Renal cortex interstitium (tissue), 15 donors: ENCODE measurements at places on chromosomes 6 and 20.
A peak's percentile ranks its signal among the peaks of the same experiment; 100 is the strongest.

- DNase-seq: no peak
Observed at GRCh38 chr20:38141204-38141888, 23.7 kb downstream of the TGM2 start.

GRCh38 chr20:48661575-48662455 is 166.0 kb downstream of the PREX1 start:
- DNase-seq: no peak

DNA sequence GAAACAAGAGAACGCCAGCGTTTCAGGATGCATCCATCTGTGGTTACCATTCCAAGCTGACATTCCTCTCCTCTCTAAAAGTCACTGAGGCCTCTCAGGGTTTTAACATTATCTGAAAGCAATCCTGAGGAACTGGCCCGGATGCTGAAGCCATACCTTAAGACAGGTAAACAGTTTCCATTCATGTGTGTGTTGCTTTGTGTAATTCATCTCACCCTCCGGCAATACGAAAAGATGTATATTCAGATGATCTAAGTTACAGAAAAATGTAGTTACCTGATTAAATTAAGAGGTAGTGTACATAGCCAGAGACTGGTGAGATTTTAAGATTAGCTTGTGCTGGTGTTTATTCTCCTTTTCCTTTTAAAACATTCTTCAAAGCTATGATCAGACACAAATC is 68.4 kb upstream of the BACH2 start:
- DNase-seq: no peak

DNA sequence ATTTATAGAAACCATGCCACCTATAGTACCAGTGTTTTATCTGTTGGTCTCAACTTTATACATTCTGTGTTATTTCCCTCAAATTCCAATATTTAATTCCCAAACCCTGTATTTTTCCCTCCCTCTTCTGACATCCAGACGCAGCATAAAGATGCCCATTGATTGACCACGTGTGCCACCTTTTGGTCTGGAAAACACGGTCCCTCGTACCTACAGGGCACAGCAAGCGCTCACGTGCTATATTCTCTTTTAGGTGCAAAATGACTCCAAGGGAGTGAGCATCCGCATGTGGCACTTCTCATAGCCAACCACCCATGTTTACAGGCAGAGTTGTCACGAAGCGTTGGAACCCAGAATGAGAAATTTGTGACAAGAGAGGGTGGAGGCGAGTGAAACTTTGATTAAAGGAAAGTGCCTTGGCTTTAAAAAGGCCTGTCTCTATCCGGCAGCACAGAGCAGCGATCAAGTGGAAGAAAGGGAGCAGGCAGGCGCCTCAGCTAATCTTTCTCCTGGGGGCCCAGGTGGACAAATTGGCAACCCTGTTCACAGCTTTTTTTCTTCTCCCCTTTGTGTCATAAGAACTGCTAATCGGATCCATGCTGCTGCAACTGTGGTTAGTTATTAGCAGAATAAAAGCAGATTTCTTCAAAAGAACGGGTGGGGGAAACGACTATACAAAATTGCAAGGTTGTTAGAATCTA is 225.9 kb downstream of the TMEM242 start:
- no peak for DNase-seq

DNA sequence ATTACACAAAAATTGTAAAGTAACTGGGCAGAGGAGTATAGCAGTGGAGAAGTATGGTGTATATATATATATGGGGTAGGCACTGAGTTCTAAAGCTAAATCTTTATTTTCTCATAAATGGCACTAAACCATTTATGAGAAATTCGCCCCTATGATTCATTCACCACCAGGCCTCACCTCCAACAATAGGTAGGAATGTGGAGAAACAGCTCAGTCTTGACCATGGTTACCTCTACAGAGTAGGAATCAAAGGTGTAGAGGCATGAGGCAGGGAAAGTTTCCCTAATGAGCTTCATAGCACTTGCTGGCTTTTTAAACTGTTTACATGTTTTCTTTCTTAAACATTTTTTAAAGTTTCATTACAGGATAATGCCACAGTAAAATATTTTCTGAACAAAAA is 36.9 kb upstream of the SUMO4 start:
- DNase-seq: no peak

DNA sequence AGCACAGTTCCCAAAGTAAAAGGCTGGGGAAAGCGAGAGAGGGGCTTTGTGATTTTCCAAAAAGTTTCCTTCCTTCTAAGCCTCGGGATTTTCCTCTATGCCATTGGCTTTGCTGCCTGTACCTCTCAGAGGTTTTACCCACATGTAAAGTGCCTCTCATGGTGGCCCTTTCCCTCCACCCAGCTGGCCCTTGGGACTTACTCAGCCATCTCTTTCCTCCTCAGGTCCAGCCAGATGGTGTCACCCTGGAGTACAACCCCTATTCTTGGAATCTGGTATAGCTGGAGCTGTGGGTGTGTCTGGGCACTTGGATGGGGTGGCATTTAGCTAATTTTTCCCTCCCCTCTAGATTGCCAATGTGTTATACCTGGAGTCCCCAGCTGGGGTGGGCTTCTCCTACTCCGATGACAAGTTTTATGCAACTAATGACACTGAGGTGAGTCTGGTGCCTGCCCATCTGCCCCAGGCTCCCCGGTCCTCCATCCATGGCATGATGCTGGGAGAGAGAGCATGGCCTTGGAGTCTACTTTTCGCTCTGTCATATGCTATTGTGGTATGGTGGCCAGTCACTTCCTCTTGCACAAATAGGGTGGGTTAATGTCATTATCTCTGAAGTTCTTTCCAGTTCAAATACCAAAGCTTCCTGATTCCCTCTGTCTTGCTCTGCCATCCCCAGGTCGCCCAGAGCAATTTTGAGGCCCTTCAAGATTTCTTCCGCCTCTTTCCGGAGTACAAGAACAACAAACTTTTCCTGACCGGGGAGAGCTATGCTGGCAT is 1.1 kb downstream of the CTSA start:
- DNase-seq: no peak

DNA sequence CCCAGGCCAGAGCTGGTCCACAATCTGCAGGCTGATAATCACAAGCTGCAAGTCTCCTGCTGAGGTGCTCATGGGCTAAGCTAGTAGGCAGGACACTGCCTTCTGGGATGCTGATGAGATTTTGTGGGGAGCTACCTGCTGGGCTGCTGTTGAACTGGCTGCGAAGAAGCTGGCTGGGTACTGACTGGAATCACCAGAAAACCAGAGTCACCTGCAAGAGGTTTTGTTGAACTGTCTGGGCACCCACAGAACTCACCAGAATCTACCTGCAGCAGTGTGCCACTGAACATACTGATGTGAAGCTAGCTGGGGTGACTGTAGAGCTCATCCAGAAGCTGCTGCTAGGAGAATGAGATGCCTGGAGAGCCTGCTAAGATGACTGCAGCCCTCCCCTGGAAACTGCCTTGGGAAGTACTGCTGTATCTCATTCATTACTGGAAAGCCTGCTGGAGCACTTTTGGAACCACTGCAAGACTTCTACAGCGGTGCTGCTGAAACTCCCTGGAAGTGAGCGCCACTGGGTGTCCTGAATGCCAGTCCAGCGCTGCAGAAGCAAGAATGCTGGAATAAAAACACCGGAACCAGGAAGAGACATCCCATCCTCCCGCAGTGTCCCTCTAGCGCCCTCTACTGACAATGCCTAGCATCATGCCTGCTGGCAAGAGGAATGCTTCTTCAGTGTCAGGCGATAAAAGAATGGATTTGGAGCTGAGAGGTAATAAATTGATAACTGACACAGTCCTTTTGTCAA is 64.9 kb upstream of the ARHGAP18 start:
- peak; percentile 48 for DNase-seq

DNA sequence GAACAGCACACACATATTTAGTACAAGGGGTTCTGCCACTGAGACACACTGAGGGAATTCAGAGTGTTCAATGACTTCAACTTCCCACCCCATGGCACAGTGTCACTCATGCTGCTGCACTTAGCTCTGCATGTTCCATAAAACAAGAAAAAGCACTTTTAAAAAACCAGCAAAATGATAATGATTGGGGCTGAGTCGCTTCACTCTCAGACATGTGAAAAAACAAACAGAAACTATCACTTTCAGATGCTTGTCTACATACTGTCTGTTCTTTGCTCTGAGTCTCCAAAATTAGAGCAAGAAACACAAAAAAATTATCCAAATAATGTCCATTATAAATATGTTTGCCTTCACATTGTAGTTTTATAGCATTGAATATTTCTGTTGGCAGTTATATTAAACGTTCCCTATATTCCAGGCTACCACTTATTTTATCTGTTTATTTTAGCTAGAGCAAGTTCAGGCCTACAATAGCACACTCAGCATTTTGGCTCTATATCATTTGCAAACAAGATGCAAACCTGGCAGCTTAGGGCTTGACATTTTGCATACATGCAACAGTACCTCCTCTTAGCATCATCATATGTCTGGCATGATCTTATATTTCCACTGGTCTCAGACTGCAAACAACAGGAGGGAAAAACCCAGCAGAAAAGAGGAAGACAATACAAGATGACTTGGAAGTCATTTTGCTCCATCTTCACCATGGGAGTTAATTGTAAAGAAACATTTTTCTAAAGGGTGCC is 398.8 kb downstream of the HACE1 start:
- no peak for DNase-seq

- DNase-seq: no peak
Observed at GRCh38 chr20:16317445-16318362, 255.5 kb downstream of the KIF16B start.

GRCh38 chr6:22800451-22800850 is 231.1 kb downstream of the HDGFL1 start:
- DNase-seq: no peak

- DNase-seq: peak; percentile 37
Observed at GRCh38 chr6:87929843-87930288, 117.8 kb upstream of the SPACA1 start.

DNA sequence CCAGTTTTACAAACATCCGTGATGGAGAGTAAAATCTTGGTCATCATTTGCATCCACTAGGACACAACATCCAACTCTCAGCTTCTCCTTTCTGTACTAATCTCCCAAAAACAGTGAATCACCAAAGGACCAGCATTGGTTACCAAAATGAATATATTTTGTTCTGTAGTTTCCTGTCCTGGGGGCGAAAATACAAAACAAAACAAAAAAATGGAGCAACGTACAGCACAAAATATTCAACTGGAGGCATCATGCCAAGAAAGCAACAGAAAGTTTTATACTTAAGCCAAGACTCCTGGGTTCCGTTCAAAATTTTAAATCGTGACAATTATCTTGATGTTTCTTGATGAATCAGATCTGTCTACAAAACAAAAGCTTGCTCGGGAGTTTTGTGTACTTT is 126.6 kb upstream of the CCDC28A start:
- DNase-seq: peak; percentile 24

DNA sequence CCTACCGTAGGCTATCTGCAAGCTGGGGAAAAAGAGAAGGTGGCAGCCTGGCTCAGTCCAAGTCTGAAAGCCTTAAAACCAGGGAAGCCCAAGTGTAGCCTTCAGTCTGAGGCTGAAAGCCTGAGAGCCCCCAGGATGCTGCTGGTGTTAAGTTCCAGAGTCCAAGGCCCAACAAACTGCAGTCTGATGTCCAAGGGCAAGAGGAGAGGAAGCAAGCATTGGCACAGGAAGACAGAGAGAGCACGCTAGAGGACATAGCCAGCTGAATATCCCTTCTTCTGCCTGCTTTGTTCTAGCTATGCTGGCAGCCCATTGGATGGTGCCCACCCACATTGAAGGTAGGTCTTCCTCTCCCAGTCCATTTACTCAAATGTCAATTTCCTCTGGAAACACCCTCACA is 12.1 kb upstream of the L3MBTL1 start:
- DNase-seq: no peak

DNA sequence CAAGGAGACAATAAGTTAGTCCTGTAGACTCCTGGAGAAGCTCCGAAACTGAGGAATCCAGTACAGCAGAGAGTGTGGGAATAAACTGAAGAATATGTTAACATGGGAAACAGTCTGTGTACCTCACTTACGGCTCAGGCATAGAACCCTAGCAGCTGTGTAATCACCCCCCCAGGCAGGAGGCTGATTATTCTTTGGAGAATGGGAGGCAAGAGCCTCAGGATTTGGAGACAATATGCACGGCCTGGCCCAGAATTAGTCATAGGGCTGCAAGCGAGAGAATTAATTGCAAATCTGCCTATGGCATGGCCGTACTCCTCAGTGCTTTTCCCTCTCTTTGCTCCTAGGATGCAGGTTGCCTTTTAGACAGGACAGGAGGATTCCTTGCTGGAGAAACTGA is 27.5 kb upstream of the FYN start:
- no peak for DNase-seq

- peak; percentile 83 for DNase-seq
Observed at GRCh38 chr20:12575352-12576095, 433.2 kb upstream of the SPTLC3 start.

DNA sequence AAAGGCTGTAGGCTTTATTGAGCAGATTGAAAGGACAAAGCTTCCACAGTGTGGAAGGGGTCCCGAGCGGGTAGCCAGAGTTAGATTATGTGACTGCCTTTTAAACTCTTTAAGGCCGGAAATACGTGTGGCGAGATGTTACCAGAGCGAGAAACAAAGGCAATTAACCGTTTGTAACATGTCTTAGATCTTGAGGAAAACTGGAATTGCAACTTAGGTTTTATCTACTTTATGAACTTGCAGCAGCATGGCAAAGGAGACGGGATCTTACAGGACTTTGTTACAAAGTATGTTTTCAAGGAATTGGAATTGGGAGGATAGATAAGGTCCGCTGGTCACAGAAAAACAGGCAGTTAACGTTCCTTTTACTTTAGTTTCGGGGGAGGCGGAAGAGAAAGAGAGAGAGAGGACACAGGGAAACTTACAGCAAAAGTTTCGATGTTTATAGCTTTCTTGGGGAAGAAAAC is 594.7 kb upstream of the ADGRB3 start:
- no peak for DNase-seq

DNA sequence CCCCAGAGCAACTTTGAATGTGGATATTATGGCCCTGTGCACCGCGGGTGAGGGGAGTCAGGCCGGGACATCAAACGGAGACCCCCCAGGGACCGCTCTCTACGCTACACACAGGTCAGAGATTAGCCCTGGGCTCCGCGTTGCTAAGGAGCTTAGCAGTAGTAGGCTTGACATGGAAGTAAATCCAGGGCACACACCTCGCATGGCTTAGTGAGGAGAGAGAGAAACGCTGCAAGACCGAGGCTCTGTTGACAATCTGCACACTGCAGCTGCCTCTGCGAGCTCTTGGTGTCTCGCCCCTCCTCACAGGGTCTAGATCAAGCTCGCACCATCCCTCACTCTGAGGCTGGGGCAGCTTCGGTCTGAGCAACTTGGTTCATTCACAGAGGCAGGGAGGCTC is 116.1 kb upstream of the CDH4 start:
- no peak for DNase-seq

GRCh38 chr6:77354581-77354980 is 108.7 kb downstream of the HTR1B start:
- DNase-seq: no peak

GRCh38 chr6:7124636-7125035 is 16.9 kb downstream of the RREB1 start:
- DNase-seq: no peak
